ENCODE measurements at places on chromosomes 3 and 15.

DNA sequence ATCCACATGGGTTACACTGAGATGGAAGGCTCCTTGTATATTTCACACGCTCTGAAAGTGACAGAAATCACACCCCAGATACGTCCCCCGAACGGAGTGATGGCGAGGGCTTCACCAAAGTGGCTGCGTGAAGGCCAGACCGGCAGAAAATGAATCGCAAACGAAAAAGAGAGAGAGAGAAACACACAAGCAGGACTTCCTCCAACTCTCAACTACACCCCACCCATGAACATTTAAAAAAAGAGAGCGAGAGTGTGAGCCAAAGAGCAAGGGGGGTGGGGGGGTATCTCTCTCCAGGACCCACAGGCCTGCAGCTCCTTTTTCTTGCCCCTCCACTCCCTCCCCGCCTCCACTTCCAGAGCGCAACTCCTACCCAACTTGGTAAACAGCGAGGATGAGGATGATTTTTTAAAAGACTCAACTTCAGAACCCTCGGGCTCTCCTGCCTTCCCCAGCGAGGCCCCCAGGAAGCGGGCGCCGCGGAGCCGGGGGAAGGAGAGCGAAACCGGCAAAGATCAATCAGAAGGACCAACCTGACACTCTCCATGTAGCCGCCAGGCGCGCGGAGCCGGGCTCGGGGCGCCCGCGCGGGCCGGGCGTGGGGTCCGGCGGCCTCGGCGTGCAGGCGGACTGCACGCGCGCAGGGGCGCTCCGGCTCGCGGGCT lies 519.1 kb downstream of the FOXP1 start:
- DNase-seq, result no peak

DNA sequence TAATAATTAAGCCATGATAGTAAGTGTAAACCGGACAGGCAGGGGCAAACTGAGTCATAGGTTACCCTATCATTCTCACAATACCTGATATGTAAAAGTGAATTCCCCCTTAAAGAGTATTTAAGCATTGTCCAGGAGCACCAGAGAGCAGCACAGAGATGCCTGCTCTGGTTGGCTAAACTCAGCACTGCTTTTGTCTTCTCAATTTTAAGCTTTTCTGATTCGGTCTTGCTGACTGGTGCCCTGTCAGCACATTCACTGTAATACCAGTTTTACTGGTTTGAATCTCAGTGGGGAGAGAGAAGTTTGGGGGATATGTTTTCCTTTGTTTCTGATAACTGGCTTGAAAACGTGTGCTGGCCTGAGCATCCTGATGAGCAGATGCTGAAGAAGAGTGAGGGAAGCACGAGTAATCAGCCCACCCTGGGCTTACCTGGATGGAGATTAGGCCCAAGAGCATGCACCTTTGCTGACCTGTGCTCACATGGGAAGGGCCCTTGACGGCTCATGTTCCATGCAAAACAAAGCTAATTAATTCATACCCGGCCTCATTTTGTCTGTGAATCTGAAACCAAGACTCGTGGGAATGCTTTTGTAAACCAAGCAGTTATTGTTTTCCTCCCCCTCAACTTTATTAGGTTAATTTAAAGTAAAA lies 208.5 kb upstream of the MRPL3 start:
- DNase-seq, result no peak

- DNase-seq, result no peak
Measured at GRCh38 chr3:50479523-50479922, 23.9 kb downstream of the CACNA2D2 start.

GRCh38 chr3:131541288-131541687 lies 38.5 kb upstream of the MRPL3 start:
- DNase-seq, result no peak

DNA sequence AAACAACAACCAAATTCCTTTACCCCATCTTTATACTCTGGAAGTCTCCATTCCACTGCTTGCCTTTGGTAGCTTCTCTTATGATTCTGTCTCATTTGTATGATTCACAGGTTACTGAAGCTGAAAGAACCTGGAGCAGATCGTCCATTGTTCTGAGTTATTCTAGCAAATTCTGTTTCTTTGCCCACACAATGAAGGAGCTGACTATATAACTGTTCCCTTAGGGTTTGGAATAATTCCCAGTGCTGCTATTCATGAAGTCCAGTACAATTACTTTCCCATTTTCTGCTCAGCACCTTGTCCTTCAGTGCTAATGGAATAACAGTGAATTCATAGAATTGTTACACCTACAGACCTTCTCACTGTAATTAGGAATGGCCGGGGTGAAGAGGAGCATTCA lies 167.8 kb downstream of the CHST2 start:
- no peak for DNase-seq

DNA sequence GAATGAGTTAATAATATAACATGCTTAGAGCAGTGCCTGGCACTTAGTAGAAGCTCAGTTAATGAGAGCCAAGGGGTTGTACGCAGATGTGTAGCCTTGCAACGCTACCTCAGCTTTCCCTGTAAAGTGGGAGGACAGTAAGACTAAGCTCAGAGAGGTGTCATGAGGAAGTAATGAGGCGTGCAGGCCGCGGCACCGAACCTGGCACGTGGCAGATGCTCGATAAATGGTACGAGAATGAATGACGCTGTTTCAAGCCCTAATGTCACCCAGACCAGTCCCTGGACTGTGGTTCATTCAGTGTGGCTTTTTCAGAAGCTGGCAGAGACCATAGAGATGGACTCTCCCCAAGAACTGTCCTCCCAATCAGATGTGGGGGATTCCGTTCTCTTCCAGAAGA lies 21.2 kb downstream of the GRIP2 start:
- no peak for DNase-seq

DNA sequence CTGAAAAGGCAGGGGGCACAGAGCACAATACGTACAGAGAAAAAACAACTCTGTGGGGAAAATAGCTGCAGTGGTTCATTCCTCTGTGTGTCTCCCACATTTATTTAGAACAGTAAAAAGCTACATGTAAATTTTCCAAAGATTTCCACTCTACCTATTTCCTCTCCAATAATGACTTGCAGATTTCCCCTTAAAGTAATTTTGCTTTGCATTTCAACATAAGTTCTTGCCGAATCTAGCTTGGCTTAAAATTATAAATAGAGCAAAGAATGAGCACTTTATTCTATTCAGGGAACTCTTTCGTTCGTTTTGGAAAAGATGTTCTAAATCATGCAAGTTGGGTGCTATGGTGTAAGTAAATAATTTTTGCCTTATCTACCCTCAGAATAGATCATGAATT lies 58.2 kb upstream of the NR2E3 start:
- no peak for DNase-seq

DNA sequence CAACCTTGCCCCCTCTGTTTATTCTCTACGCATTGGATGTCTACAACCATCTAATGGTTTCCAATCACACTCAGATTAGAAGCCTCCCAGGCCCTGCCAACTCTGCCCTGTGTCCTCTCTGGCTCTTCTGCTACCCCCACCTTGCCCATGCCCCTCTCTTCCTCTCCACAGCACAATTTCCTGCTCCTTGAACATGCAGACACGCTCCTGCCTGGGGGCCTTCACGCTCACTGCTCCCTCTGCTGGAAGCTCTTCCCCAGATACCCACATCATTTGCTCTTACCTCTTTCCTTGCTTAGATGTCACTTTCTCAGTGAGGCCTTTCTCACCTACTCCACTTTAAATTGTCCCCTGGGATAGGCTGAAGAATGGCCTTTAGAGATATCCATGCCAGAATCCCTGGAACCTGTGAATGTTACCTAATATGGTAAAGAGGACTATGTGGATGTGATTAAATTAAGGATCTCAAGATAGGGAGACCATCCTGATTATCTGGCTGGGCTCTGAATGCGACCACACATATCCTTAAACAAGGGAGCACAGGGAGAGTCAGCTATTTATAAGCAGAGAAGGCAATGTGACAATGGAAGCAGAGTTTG lies 9.9 kb downstream of the KY start:
- no peak for DNase-seq

DNA sequence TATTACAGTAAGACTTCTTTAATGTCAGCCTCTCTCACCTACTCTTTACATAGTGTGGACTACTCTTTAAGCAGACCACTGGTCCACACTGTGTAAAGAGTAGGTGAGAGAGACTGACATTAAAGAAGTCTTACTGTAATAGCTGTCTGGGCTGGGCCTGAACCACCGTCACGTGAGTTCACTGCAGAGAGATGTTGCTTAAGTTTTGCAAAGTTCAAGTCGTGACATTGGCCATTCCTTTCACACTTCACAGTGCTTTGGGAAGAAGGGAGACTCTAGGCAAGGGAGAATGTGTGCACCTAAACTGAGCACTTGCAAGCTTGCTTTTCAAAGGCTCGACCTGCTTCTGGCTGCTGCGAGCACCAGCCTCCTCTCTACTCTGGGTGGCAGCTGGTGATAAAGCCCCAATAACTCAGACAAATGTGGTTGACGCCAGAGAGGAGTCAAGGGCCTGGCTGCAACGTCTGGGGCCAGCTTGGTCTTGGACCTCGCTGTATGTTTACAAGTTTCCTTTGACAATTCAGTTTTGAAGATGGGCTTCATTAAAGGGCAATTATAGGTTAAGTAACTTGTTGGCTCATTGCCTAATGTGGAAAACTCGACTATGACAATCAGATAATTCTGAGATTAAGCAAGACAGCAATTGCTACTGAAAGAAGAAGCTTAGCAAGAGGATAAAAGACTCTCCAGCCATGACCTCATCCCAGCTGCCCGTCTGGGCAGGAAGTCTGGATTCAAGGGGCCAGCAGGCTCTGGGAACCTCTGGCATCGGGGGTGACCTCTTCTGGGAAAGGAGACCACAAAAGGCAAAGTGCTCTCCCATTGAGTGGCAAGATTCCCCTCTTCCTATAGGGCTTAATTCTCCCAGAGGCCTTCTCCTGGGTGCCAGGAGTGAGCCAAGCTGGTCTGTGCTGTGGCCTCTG lies 242.1 kb upstream of the TLE3 start:
- DNase-seq, result no peak

DNA sequence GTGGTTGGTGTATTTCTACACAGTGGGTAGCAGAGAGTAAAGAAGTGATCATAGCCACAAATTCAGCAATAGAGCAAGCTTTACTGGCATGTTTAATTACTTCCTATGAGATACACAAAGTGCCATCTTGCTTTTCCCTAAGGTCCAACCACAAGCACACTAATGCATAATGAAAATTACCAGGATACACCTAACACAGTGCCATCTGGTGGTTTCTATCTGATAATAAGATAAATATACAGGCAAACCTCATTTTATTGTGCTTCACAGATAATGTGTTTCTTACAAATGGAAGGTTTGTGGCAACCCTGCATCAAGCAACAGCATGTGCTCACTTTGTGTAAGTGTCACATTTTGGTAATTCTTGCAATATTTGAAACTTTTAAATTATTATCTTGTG lies 223.0 kb downstream of the NSUN3 start:
- no peak for DNase-seq

DNA sequence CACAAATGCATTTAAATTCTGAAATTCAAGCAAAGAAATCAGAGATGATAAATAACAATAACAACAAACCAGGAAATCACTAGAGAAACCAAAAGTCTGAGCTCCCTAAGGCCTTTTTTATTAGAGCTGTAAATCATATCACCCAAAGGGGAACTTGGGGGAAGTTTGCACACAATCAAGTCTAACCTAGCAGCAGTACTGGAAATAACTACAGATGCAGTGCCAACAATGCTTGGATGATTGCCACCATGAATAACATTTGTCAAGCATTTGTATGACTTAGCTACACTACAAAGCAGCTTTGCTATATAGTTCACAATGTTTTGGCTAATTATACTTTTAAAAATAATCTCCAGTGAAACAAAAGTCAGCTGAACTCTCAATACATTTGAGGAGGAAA lies 27.8 kb downstream of the SHQ1 start:
- DNase-seq, result no peak

- no peak for DNase-seq
Measured at GRCh38 chr15:43277231-43277823, 10.6 kb upstream of the TGM5 start.

DNA sequence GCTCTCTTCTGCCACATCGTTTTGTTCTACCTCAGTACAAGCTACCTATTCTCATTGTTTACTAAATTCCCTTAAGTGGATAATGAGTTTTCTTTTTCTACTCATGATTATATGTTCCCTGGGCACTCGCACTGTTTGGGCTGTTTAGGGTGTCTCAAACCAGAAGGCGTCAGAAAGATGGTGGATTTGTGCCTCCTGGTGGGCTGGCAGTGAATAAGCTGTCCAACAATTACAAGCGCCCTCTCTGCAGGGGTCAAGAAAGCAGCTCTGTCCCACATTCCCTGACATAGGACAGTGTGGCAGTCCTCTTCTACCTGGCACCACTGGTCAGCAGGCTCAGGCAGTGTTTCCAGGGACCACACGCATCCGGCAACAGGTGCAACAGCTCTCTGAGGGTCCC lies 173.4 kb upstream of the PPP2R3A start:
- no peak for DNase-seq

- peak; percentile 75 for DNase-seq
Measured at GRCh38 chr3:48151058-48151806, 37.0 kb downstream of the CDC25A start.

- DNase-seq, result no peak
Measured at GRCh38 chr3:131705099-131705498, 202.3 kb upstream of the MRPL3 start.

GRCh38 chr15:47607695-47608094 lies 109.6 kb upstream of the SEMA6D start:
- no peak for DNase-seq

GRCh38 chr3:112767177-112767576 lies 79.5 kb downstream of the CD200R1L start:
- no peak for DNase-seq

DNA sequence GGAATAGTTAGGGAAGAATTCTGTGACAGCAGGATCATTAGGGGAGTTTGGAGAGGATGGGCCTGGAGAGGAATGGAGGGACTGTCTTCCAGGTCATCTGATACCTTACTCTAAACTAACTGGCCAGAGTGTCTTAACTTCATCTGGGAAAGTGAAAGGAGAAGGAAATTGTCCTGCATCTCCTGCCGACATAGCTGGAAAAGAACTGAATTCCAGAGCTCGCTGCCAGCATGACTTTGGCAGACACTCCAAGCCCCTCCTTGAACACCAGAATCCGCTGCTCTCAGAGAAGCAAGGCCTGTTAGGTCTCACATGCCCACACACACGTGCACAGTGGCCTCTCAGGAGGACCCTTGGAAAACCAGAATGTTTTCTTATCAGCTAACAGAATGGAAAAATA lies 10.5 kb downstream of the ABI3BP start:
- no peak for DNase-seq

DNA sequence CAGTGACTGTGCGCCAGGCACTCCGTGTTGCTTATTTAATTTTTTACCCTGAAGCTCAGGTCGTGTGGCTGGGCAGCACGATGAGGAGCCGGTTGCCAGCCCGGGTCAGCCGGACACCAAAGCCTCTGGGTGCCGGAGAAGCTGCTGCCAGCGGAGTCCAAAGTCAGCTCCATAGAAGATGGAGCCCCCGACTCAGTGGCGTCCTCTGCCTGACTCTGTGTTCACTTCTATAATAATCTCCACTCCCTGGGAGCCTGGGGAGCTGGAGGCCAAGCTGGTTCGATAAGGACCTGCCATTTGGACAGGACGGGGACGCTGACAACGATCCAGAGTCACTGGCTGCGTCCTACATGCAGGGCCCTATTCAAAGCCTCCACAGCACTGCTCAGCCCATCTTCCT lies 78.6 kb downstream of the VGLL4 start:
- no peak for DNase-seq

GRCh38 chr3:184457329-184457728 lies 77.5 kb downstream of the CHRD start:
- no peak for DNase-seq
